Uterus (tissue), 4 donors: ENCODE measurements at places on chromosomes 3 and 15. TPM values are rescaled to one million over a fixed set of nuclear protein-coding genes. Genes with fewer than 3 reads are reported as not detected.

- no peak for DNase-seq
Observed at GRCh38 chr3:159859424-159859823, 129.2 kb upstream of the IL12A start.

DNA sequence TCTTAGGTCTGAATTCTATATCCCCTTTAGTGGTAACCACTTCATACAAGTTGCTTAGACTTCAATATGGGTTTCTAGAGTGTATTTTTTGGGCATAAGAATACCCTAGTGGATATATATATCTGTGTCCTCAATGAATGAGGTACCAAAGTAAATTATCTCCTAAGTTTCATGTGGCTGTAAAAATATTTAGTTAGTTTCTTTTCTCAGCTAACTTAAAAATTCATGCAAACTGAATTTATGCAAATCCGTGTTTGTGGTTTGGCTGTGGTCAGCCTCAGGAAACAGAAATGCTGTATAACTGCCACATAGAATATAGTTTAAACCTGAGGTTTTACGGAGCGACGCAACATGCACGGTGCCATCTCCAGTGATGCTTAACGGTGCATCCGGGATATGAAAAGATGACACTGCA lies 80.3 kb downstream of the PEX5L start:
- DNase-seq, result no peak

GRCh38 chr15:64610257-64610919 lies 150.0 kb downstream of the ZNF609 start:
- no peak for DNase-seq

LSMEM2 gene
- 0.90 TPM for total RNA-seq

GP5 gene
- total RNA-seq, result 0.24 TPM

DNA sequence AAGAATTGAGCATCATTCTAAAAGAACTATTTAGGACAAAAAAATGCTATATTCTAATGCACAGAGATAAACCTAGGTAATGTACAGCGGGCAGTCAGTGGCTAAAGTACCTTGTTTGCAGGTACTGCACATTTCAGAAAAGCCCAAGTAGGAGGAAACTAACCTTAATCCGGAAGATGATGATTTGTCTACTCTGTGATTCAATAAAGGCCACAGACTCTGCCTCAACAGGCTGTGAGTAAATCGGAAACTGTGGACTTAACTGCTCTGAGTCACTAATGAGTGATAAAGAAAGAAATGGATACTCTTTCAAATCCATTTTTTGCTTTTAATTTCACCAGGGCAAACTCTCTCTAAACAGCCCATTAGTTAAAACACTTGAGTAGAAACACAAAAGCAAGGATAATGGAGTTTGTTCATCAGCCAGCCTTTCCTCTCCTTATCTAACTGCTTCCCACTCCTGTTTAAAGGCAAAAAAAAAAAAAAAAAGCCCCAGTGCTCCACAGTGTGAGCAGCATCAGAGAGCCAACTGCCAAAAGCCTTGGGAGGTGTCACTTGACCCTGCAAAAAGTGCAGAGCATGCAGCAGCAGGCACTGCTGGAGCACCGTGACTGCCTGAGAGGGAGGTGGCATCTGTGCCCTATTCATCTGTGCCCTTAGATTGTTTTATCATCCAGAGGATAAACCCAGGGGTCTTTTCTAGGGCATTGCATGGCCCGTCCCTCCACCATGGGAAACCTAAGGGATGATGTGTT lies 187.7 kb downstream of the SATB1 start:
- DNase-seq, result no peak

DNA sequence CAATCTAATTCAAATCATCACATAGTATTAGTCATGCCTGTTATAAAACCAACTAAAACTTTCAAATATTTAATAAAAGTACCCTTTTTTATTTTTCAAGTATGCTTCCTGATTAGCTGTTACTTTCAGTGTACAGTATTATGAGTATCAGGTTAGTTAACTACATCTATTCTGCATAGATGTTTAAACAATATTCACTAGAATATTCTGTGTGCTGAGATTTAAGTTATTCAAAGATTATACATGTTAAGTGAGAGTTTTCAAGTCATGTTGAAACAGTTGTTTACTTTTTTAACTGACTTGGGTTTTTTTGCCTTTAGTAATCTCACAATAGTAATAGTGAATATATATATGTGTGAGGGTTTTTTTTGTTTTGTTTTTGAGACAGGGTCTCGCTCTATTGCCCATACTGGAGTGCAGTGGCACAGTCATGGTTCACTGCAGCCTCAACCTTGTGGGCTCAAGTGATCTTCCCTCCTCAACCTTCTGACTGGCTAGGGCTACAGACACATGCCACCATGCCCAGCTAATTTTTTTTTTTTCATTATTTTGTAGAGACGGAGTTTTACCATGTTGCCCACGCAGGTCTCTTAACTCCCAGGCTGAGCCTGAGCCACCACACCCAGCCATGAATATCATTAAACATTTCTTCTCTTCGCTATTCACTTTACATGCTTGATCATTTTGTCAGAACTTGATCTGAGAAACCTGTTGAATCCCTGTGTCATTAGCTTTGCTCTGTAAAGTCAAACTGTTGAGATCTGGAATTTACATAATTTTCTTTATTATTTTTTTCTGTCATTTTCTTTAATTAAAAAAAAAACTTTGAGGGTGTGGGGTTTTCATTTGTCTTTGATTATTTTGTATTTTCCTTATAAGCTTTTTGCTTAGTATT lies 286.2 kb upstream of the UBE2E1 start:
- DNase-seq, result no peak

CMTM8 gene
- total RNA-seq, result 4.7 TPM

- no peak for DNase-seq
Observed at GRCh38 chr15:93671387-93671943, 559.9 kb upstream of the MCTP2 start.

SLC22A13 gene
- total RNA-seq, result not detected

GRCh38 chr15:76193934-76194333 lies 117.3 kb downstream of the ETFA start:
- no peak for DNase-seq

FAM3D gene
- 0.83 TPM for total RNA-seq

DNA sequence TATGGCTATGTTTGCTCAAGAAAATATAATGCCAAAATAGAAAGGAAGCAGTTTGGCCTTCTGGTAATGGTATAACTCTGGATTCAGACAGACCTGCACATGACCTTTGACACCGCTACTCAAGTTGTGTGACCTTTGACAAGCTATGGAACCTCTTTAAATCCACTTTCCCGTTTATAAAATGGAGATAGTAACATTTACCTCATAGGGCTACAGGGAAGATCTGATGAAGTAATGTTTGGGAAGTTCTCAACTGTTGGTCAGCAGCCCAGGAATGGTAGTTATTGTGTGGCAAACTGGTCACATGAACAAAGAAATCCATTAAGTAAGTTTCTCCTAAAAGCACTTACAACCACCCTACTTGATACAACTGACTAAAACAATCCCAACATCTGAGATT lies 95.1 kb upstream of the PHLDB2 start:
- DNase-seq, result no peak

POC1A gene
- total RNA-seq, result 4.8 TPM

CHRFAM7A gene
- 4.5 TPM for total RNA-seq

DNA sequence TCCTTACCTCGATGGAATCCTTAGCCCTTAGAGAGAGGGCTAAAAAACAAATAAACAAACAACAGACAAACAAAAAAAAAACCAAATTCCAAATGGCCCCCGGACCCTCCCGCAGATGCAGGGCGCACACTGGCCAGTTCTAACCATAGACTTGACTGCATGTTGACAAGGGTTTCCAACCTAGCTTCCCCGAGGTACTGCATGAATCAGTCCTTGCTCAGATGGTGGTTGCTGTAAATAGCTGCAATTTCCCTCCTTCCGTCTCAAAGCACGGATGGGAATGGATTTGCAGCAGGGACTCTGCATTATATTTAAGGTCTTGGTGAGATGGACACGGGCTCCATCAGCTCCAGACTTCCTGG lies 162.8 kb downstream of the CD47 start:
- no peak for DNase-seq

DNA sequence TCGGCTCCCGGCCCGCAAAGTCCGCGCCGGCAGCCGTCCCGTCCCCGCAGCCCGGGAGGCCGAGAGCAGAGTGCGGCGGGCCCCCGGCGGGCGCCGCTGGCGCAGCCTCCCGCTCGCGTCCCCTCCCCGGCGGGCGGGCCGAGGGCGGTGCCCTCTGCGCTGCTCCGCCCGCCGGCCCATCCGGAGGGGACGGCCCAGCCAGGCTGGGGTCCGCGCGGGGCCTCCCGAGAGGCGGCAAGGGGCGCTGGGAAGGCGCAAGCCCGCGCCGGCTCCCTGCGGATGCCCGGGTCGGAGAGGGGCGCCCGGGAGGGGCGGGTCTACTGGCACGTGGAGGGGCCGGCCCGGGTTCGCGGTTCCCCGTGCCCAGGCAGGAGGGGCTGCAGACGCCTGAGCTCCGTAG lies at the start of the genes CLCN2 and POLR2H:
Gene CLCN2, minus strand, starts transcription at position 74 of the 400 bp plus-strand sequence. CDS start 126 bp downstream, outside the sequence.
Gene POLR2H, plus strand, starts transcription at position 179 of the 400 bp plus-strand sequence. CDS start 1,783 bp downstream, outside the sequence.
- DNase-seq, result peak; percentile 45

NR1I2 gene
- total RNA-seq, result 0.62 TPM

MCF2L2 gene
- total RNA-seq, result 1.8 TPM

- DNase-seq, result no peak
Observed at GRCh38 chr15:66151809-66152208, 101.7 kb downstream of the MEGF11 start.

UNC13C gene
- not detected for total RNA-seq

PRICKLE2 gene
- 42.3 TPM for total RNA-seq

SLC30A4 gene
- total RNA-seq, result 7.2 TPM

GRCh38 chr3:155712008-155712407 lies 32.9 kb downstream of the PLCH1 start:
- DNase-seq, result no peak

GRCh38 chr3:193844472-193844871 lies 251.5 kb downstream of the OPA1 start:
- no peak for DNase-seq

GOLGA8T gene
- not detected for total RNA-seq

GRCh38 chr3:14396031-14396692 lies 6.2 kb upstream of the SLC6A6 start:
- no peak for DNase-seq

DNA sequence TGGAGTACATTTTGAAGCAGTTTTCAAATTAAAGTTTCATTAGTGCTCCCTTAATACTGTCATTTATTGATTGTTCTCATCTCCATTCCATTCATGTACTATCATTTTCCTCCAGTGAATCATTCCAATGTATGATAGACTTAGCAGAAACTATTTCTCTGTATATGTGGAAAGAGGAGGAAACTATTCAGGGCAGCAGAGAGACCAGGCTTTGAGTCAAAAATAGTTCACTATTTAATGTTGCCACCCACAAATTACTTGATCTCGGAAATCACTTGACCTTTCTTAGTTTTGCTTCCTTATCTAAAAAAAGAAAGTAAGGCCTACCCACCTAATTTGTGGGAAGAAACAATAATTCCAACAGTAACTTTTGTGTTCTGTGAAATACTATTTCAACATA lies 610.5 kb upstream of the ZNF385D start:
- no peak for DNase-seq

DNA sequence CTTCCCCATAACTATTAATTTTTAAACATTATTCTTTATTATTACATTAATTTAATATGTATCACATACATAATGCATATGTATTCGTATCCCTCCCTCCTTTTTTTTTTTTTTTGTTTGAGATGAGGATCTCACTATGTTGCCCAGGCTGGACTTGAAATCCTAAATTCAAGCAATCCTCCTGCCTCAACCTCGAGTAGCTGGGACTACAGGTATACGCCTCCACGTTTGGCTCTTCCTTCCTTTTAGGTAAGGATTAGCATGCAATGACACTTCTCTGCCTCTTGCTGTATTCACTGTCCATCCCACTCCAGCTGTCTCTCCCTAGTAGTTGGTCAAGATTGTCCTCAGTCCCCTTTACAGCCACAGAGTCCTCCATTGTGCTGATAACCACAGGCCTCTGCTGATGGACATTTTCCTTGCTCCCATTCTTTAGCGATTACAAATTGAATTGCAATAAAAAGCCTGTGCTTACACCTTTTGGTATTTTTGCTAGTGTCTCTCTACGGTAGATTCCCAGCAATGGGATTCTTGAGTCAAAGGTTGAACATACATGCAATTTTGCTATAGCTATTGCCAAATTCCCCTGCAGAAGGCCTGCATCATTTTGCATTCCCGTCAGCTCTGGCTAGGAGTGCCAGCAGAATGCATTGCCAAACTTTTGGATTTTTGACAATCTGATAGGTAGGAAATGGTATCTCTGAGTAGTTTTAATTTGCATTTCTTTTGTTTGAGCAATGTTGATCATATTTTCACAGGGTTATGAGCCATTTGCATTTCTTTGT lies 156.6 kb downstream of the SMAD6 start:
- DNase-seq, result no peak

CCR3 gene
- not detected for total RNA-seq

DNA sequence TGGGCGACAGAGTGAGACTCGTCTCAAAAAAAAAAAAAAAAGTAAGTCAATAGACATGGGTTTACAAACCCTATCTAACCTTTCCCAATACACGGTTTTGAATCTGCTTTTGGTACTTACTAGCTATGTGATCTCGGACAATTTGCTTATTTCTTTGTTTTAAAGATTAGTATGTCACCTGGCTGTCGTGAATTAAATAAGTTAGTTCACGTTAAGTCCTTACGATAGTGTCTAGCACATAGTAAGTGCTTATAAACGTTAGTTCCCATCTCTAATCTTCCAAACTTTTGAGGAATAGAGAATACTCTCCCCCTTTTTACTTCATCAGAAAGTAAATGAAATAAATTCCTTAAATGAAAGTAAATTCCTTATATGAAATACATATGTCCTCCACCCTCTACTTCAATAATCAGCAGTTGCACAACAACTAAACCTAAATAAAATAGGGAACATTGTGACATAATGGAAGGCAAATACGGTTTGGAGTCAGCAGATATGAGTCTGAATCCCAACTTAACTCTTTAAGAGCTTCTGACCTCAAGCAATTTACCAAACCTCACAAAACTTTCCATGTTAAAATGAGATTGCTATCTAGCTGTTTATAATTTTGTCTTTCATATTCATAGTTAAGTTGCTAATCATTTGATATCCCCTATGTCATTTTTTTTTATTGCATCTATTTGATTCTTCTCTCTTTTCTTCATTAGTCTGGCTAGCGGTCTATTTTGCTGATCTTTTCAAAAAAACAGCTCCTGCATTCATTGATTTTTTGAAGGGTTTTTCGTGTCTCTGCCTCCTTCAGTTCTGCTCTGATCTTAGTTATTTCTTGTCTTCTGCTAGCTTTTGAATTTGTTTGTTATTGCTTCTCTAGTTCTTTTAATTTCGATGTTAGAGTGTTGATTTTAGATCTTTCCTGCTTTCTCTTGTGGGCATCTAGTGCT lies 134.6 kb downstream of the PEAK1 start:
- DNase-seq, result no peak

- DNase-seq, result no peak
Observed at GRCh38 chr15:34188711-34189110, 21.2 kb downstream of the KATNBL1 start.

SLC24A5 gene
- not detected for total RNA-seq

SLCO3A1 gene
- total RNA-seq, result 6.4 TPM

DNAJC17 gene
- total RNA-seq, result 29.5 TPM

DNA sequence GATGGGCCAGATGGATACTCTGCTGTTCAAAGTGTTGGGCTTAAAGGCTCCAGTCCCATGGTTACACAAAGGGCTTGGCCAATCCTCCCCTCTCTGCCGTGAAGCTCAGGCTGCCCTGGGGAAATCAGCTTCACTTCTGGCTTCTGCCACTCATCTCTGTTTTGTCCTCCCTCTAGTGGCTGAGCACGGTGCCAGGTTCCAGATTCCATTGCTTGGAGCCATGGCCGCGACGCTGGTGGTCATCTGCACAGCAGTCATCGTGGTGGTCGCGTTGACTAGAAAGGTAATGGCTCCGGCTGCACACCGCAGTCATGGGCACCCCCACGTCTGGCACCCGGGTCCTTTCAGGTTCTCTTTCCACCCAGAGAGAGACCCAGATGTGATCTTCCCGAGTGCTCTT lies 5.6 kb downstream of the TIGIT start:
- no peak for DNase-seq
